NCI-H1417 treated with DMSO at 0.1 percent for 48 hours (cell line): ENCODE measurements at places on chromosomes 11 and 22.

DNA sequence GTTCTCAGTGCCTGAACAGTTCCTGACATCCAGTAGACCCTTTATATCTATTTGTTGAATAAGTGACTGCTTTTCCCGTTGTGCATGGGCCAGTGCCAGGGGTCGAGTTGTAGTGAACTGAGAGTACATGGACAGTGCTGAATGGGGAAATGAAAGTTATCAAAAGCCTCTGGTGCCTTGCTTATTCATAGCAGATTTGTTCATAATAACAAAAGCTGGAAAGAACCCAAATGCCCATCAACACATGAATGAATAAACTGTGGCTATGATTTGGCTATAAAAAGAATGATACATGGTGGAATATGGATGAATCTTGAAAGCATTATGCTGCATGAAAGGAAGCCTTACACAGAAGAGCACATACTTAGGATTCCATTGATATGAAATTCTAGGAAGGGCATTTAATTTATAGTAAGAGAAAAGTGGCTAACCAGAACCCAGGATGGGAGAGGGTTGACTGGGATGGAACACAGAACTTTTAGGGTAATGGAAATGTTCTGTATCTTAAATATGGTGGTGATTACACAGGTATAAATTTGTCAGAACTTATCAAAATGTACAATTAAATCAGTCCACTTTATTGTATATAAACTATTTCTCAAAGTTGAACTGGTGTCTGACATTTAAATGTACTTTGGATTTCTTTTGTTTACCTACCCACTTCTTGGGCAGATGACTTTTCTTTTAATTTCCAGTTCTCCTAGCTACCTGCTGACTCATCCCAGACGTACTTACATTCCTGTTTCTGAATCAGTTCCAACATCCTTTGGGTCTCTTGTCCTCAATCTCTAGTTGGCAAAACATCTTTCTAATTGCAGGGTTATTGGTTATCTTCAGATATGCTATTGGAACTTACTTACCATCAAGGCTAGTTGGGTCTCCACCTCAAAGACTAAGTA lies 42.8 kb downstream of the PACS1 start:
- no peak for DNase-seq

DNA sequence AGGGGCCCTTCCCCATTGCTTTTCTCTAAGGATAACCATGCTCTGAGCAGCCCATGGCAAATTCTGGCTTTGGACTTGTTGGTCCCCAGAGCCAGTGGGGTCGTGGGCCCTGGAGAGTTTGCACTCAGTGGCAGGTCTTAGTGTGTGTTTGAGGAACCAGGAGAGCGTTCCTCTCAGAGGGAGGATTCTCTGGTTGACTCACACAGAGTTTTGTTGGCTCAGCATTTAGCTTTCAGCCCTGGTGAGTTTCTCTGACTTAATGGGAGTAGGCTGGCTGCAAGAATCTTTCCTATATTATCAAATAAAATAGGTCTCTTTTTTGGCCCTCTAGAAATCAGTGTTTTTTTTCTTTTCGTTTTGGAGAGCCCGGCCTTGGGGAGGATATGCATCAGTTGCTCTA lies 20.9 kb downstream of the ST14 start:
- DNase-seq = no peak

GRCh38 chr11:109968299-109968698 lies 124.9 kb upstream of the ZC3H12C start:
- DNase-seq = no peak

DNA sequence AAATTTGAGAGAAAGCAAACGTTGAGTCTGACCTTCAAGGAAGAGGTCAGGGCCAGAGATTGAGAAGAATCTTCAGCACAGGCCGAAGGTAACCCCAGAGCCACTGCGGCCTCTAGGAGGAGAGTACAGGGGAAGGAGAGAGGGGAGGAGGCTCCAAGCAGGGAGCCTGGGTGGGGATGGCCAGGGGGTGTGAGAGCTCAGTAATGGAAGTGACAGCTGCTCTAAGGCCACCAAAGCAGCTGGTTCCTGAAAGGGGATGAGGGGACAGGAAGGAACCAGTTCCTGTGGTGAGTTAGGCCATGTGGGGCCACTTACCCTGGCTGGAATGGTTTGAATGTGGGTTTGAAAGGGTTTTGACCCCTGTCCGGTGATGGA lies 46.1 kb downstream of the PISD start:
- no peak for DNase-seq

DNA sequence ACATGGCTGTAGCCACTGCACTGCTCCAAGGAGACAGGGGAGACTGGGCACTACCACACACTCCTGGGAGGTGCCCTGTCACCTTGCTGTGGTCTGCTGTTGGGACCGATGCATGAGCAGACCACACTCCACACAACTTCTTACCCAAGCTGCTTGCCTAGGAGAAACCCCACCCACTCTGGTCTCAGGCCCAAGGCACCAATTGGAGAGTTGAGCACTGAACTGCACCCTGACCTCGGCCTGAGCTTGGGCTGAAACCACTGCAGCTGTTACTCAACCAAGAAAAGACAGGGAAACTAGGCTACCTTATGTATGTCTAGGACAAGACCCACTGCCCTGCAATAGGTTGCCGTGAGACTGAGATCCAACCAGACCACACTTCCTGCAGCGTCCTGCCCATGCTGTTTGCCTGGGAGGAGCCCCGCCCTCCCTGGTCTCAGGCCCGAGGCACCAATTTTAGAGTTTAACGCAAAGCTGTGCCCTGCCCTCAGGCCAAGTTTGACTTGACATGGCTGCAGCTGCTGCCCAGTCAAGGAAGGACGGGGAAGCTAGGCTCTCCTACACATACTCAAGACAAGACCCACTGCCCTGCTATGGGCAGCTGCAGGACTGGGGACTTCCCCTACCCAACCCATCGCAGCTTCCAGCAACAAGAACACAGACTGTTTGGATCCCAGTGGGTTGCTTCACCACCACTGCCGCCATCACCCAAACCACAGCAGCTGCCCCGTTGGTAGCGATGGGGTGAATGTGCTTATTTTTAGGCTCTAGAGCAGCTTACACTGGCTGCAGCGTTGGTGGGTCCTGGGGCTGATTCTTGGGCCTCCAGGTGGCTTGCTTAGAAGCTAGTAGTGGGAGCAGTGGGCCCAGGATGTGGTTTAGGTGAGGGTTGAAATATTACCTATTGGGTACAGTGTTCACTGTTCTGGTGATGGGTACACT lies 66.8 kb downstream of the BRD1 start:
- DNase-seq = no peak

DNA sequence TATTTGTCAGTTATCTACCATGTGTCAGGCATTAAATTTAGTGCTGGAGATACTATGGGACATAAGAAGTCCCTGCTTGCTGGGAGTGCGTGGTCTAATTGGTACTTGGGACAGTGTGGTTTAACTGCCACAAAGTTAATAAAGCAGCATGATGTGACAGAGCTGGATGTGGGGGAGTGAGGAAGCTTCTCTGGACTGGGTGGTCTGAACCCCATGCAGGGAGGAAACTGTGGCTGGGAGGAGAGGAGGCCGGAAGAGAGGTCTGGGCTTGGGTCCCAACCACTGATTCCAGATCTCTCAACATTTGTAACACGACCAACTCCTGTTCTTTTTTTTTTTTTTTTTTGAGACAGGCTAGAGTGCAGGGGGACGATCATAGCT lies 37.1 kb downstream of the ST3GAL4 start:
- DNase-seq = no peak
